Fibroblast of skin of left biceps (primary cell): ENCODE measurements at places on chromosomes 3 and 15.
A peak's percentile ranks its signal among the peaks of the same experiment; 100 is the strongest.

DNA sequence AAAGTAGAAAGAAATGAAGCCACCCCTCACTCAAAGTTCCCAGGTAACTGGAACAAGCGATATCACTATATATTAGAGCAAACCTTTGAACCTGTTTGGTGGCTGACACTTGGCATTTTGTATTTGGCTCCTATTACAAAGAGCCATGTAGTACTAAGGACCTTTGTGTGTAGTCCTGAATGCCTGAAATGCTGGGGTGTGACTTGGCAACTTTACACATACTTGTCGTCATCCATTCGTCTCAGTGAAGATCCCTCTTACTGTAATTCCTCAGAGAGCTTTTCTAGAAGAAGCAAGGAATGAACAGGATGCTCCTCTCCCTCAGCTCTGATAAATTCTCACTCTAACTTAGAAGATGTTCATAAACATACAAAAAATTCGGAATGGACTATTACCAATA is 216.1 kb upstream of the CDIN1 start:
- peak; percentile 62 for DNase-seq

GRCh38 chr15:60362321-60363086 is 35.3 kb downstream of the ANXA2 start:
- no peak for DNase-seq

DNA sequence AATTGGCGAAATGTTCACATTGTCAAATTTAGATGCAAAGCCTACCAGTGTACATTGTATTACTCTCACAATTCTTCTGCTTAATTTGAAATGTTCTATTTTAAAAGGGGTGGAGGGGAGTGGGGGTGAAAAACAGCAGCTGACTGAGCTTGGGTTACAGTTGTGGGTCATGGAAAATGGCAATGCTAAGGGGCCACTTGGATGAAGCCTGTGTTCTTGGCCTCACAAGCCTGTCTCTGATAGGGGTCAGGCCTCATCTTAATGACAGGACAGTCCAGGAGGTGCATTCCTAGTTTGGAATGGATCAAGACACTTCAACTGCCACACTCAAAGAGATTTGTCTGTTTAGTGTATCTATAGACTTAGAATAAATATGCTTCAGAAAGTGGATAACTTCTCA is 158.2 kb downstream of the TNIK start:
- no peak for DNase-seq

DNA sequence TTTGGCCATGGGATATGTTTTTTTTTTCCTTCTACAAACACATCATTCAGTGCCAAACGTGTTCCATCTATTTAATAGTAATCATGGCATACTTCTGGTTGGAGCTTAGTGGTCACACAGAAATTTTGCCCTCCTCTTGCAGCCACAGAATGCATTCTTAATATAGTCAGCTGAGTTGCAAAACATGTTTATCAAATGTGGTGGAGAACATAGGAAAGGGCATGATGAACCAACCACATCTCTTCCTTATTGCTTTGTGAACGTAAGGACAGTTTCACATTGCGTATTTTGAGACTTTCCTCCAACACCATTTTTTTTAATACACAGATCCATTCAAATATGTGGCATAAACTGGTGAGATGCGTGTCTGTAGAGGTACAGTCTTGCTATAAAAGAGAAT is 106.8 kb downstream of the BBX start:
- DNase-seq = no peak

GRCh38 chr15:60326824-60327654 is 70.7 kb downstream of the ANXA2 start:
- DNase-seq = no peak

GRCh38 chr3:71063773-71064290 is 519.7 kb downstream of the FOXP1 start:
- DNase-seq = no peak

DNA sequence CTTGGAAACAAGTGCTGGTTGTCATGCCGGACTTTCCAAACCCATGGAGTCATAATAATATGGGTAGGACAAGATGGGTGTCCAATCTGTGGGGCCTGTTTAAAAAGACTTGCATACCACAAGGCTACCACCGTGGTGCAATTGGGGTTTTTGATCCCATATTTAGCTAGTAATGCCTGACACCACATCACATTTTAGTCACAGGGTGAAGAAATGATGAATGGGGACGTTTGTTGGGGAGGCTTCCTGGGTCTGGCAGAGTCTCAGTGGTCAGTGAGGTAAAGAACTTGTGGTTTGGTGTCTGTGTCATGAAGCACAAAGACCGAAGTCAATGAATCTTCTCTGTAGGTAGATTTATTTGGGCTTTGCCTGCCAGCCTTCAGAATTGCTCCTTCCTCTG is 31.0 kb downstream of the P3H2 start:
- no peak for DNase-seq
